HuH-7 (cell line): ENCODE measurements at places on chromosomes 6 and 20.

DNA sequence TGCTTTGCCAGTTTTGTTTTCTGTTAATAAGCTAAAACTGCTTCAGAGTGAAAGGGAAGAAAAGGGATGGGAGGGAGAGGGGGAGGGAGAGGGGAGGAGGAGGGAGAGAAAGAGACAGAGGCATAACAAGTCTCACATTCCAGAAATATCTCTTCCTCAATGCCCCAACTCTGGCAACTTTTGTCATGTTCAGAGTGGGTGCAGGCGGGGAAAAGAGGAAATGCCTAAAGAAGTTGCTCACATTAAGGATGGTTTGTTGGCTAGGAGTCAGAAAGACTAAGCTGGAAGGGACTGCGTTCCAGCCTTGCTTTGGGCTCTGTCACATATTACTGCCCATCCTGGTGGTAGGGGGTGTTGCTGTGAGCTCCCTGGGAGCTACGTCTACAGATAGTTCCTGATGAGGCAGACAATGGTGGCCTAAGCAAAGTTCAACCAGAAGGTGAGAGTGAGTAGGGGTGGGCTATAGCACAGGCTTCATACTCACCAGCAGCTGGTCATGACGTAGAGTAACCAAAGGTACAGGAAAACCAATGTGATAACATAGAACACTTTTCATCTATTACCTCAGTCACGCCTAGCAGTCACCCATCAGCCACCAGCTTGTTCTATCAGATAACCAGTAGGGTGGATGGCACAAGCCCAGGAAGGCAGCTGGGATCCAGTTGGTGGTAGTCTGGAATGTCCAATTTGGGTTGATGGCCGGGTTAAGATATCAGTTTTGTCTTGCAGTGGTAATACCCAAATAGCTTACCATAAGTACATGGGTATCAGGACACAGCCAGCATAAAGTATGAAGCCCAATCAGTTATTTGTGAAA is 2.1 kb downstream of the TSPYL4 start:
- no peak for DNase-seq

DNA sequence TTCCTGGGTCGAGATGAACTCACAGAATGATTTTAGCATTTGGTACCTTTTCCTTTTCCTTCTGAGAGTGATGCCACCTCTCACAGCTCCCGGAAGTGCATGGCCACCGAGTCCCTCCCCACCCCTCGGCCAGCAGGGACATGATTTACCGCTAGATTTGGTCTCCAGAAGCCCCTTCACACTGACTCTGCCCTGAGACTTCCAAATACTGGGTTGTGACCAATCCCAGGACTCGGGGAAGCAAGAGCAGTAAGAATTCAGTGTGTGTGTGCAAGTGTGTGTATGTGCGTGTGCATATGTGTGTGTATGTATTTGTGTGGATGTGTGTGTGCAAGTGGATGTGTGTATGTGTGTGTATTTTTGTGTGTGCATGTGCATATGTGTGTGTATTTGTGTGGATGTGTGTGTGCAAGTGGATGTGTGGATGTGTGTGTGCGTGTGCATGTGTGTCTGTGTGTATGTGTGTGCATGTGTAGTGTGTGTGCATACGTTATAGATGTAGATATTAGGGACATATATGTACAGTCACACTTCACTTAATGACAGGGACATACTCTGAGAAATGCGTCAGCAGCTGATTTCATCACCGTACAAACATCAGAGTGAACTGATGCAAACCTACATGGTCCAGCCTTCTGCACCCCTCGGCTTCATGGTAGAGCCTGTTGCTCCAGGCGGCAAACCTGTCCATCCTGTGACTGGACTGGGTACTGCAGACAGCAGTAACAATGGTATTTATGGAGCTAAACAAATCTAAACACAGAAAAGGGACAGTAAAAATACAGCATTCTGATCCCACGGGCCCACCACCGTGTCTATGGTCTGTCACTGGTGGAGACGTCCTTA is 374.5 kb downstream of the TAF4 start:
- no peak for DNase-seq

DNA sequence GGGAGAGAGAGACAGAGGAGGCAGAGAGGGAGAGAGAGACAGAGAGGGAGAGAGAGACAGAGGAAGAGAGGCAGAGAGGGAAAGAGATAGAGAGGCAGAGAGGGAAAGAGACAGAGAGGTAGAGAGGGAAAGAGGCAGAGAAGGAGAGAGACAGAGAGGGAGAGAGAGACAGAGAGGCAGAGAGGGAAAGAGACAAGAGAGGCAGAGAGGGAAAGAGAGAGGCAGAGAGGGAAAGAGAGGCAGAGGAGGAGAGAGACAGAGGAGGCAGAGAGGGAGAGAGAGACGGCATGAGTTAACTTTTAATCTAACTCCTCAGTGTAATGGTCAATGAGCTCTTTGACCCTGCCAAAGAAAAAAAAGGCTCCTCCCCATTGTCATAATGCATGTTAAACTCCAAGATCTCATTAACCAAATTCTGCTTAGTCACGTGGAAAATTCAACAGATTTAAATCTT is 7.1 kb downstream of the ELOVL2 start:
- DNase-seq, result no peak

GRCh38 chr20:61067221-61067620 is 184.8 kb upstream of the CDH4 start:
- DNase-seq, result no peak

GRCh38 chr6:109449064-109449794 is 6.3 kb downstream of the MICAL1 start:
- no peak for DNase-seq

- no peak for DNase-seq
Observed at GRCh38 chr20:44065401-44066340, 121.3 kb downstream of the JPH2 start.

- DNase-seq, result no peak
Observed at GRCh38 chr6:148758492-148758891, 11.7 kb downstream of the UST start.

GRCh38 chr6:372336-372911 is 19.1 kb upstream of the IRF4 start:
- DNase-seq, result no peak

- no peak for DNase-seq
Observed at GRCh38 chr6:144796070-144796469, 510.9 kb downstream of the UTRN start.

DNA sequence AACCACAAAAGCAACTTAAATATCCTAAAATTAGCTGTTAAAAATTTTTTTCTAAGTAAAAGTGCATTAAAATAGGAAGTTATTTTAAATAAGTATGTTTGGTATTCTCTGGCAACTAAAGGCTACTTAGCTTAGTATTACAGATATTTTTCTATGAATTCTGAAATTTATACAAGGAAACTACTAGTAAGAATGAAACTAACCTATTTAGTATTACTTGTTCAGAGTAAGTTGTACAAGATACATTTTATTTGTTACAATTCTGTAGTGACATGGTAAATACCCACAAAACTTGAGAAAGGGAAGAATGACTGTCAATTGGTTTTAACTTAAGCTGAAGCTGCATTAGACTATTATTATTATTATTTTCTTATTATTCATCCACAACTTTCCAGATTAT is 6.5 kb downstream of the PHIP start:
- DNase-seq, result no peak

DNA sequence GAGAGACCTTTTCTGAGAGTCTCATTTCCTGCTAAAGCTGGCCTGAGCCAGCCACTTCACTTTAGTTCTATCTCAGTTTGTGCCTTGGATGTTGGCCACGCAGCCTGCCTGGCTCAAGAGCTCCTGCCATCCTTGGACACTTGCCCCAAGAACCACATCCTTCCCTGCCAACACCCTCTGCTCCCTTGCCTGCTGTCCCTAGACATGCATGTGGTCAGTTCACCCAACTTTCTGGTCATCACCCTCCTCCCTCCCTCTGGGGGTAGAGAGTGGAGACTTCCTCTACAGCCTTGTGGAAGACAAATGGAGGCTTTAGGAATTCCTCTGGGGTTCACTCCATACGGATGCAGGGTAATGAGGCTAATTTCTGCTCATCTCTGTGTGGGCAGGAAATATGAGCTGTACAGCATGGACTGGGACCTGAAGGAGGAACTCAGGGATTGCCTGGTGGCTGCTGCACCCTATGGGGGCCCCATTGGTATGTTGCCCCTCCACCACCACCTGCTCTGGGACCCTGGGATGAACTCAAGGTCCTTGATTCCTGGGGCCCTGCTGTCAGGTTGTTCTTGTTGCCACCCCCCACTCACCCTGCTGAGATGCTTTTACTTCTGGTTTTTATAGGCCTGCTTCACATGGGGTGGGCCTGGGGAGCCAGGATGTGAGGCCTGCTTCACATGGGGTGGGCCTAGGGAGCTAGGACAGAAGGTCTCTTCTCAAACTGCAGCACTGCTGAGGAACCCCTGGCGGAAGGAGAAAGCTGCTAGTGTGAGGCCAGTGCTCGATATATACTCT is 13.8 kb upstream of the PTPRA start:
- DNase-seq, result no peak

GRCh38 chr20:4435225-4435624 is 286.5 kb upstream of the PRND start:
- DNase-seq, result no peak

- DNase-seq, result no peak
Observed at GRCh38 chr6:81762606-81763005, 10.1 kb upstream of the TENT5A start.

DNA sequence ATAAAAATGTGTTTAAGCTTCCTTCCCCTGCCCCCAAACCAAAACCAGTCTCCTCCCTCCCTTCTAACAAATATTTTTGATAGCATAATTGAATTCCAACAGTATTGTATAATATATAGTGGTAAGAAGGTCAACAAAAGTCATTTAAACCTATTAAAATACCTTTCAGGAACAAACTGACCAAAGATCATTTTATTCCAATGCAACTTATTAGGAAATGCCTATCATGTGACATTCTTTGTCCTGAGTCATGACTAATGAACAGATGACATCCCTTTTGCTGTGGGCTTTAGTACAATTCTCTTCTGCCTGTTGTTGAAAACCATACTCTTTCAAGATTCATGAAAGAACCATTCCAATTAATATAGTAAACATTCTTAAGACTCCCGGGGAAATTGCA is 51.5 kb upstream of the TRAF3IP2 start:
- DNase-seq, result no peak

GRCh38 chr6:125312478-125312877 is 10.7 kb upstream of the HDDC2 start:
- DNase-seq, result no peak

DNA sequence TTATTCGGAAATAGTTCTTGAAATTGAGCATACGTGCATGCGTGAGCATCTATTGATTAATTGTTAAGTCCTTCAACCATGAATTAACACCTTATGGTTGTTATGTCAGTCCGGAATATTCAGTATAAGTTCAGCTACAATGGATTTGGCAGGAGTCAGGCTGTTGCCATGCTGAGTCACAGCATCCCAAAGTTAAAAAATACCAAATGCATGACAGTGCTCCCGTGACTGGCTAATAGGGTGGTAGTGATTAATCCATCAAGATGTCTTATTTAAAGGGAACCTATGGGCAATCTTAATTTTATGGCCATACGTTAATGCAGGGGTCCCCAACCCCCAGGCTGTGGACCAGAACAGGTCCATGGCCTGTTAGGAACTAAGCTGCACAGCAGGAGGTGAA is 10.5 kb downstream of the RAE1 start:
- DNase-seq, result no peak

DNA sequence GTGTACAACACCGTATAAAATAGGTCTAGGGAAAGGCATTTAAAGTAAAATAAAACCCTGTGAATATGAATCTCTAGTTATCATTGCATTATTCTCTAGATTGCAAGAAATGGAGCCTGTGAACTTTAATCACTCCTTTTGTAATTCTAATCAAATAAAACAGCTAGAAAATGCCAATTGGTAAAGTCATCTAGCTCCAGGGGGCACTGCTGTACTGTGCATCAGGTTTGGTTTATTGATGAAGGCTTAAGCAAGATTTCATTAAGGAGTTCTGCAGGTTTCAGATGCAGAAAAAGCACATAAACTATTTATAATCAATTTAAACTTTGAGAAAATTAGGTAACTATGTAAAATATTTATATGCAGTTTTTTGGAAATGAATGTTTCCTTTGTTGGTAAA is 645.0 kb downstream of the PHF3 start:
- DNase-seq, result no peak

DNA sequence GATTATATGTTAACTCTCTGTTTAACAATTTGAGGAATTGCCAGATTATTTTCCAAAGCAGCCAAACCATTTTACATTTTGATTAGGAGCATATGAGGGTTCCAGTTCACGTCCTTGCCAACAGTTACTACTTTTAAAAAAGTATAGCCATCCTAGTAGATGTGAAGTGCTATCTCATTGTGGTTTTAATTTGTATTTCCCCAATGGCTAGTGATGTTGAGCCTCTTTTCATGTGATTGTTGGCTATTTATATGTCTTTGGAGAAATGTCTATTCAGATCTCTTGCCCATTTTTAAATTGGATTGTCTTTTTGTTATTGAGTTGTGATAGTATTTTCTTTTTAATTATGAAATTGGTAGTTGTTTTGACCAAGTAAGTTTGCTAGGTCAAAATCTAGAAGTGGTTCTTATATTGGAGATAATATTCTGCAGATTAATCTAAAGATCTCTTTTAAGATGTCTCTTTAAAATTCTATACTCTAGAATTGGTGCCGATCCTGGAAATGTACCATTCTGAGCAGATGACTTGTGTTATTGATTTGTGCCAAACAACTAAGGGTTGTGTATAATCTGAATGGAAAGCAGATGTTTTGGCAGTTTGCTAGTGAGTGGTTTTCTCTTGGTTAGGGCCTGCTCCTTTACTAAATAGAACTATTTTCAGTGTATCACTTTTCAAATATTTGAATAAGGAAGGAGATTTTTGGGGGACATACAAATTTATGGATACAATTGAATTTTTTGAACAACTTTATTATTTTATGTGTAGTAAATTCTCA is 99.5 kb downstream of the CDKAL1 start:
- DNase-seq, result no peak

DNA sequence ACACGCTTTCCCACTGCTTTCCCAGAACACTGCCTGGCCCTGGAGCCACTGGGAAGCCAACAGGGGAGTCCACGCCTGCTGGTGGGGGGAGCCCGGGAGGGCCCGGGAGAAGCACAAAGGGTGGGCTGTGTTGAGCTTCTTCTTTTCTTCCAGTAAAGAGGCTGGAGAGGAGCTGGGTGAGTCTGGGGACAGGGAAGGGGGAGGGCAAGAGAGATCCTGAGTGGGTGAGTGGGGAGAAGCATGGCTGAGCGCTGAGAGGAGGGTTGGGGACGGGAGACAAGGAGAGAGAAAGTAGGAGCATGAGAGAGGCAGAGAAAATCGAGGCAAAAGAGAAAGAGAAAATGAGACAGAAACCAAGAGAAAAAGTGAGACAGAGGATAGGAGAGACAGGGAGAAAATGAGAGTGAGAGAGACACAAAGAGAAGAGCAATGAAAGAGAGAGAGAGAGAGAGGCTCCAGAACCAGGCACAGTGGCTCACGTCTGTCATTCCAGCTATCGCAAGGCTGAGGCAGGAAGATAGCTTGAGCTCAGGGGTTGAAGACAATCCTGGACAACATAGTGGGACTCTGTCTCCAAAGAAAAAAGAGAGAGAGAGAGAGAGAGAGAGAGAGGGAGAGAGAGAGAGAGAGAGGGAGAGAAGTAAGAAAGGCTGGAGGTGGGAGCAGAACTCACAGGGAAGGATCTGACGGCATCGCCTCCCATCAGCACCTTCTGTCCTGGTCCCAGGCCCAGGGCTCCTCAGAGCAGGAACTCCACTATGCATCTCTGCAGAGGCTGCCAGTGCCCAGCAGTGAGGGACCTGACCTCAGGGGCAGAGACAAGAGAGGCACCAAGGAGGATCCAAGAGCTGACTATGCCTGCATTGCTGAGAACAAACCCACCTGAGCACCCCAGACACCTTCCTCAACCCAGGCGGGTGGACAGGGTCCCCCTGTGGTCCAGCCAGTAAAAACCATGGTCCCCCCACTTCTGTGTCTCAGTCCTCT is 2.0 kb downstream of the LST1 start:
- DNase-seq, result no peak
